SK-N-DZ (cell line): ENCODE measurements at places on chromosomes 2 and 18.

- no peak for DNase-seq
These were observed 111.2 kb upstream of the ID2 start for GRCh38 chr2:8570637-8571036.

DNA sequence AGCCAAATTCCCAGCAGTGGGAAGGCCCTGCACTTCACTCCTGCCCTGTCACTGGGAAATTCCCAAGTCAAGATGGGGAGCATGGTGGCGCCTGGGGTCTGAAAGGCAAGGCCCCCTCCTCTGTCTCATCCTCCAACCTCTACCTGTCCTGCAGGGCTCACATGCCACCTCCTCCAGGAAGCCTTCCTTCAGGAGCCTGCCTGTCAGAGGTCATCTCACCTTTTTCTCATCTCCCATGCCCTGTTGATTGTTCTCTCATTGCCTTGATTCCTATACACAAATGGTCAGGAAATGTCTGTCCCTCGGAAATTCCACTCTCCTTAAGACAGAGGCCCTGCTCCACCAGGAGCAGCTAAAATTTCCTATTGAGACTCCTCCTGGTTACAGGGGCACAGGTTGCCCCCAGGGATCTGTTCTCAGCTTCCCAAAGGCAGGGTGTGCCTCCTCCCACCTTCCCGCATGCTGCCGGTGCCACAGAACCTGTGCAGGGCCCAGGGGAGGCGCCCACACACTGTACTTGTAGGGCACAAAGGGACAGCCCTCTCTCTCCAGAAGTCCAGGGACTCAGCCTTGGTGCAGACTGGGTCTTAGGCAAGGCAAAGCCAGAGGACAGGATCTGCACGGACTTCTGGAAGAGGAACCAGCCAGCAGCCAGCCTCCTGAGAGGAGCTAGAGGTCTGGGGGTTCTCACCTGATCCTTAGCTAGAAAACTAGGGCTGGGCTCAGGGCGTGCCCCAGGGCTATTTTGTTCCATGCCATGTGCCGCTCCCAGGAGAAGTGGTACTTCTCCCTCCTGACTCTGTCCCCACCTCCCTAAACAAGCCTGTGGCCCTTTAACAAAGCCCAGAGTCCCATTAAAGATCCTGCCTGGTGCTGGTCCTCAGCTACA, 12.9 kb downstream of the HES6 start:
- DNase-seq, result no peak

DNA sequence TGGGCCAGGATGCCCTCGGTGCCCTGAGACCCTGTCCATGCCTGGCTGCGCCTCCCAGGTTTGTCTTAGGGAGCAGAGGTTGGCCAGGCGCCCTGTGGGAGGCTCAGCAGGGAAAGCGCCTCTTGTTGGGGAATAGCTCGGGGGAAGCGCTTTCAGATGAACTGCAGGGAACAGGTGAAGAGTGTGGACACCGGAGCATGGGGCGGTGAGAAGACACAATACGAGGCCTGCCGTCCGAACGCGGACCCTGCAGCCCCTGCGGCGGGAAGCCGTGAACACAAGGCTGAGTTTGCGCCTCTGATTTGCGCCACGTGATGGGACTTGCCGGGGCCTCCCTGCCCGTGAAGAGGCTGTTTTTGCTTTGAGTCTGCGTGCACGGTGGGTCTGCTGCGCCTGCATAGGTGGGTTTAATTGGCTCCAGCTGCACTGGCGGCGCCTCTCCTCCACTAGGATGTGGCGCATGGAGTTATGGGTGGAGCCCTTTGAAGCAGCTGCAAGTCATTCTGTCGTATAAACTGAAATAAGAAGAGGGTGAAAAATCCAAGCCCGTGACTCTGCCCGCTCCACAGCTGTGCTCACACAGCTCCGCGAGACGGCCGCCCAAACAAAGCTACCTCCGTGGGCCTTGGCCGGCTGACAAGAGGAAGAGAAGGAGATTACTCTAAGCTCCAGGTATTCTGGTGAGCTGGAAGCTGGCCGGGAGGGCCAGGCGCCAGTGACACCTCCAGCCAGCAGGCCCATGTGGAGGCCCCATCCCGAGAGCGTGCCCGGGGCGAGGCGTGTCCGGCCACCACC, 103.5 kb upstream of the CTDP1 start:
- peak; percentile 70 for DNase-seq

DNA sequence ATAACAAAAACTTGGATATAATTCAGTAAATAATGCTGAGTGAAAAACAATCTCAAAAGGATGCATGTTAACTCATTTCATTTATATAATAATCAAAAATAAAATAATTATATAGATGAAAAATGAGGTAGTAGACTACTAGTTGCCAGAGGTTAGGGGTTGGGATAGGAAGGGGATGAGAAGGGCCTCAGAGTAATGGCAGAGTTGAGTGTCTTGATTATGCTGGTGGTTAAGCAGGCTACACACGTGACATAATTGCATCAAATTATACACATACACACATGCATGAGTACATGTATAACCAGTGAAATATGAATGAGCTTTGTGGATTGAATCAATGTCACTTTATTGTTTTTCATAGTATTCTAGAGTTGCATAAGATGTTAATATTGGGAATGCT, 201.0 kb downstream of the RIT2 start:
- DNase-seq, result no peak

DNA sequence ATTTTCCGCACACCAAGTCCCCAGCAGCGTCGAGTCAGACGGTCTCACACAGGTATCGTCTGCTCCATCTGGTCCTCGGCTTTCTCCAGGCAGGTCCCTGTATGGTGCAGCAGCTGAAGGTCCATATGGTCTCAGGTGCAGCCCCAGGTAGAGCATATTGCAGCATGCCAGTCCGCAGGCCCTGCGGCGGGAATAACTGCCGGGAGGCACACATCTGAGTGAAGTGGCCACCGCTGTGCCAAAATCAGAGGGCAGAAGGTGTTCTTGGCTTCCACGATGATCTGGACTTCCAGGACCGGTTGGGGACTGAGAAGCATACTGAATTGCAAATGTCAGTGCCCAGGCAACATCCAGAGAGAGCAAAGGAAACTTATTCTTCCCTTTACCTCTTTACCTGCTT, 320.3 kb downstream of the RNF144A start:
- no peak for DNase-seq

DNA sequence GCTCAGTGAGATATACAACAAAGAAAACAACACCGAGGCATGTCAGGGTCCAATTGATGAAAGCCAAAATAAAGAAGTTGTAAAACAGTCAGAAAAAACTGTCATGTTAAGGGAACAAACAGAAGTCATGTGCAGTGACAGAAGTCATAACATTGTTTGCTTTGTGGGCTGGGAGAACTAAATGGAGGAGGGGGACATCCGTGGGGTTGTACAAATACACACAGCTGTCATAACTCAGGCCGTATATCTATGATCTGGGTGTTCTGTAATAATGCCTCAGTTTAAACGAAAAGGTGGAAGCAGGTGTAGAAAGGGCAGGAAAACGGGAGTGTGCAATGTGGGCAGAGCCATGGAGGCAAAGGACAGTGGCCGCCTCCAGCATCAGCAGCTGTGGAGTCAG, 27.3 kb downstream of the TIMM21 start:
- no peak for DNase-seq

DNA sequence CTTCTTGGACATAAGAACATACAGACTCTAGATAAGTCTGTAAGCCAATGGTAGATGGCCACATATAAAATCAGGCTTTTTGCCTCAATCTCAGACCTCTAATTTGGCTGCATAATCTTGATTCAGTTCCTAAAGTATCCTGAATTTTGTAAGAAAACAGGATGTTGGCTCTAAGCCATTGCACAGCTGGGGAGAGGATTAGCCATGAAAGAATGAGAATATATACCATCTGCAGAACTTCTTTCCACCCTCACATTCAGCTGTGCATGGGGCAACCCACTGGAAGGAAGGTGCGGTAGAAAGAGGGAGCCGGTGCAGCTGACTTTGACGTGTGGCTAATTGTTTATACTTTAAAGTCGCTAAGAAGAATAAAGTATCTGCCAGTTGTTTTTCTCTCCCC, 1061.6 kb upstream of the FAM98A start:
- no peak for DNase-seq

- DNase-seq, result peak; percentile 45
These were observed 160.0 kb upstream of the MYO3B start for GRCh38 chr2:170017860-170018532.

DNA sequence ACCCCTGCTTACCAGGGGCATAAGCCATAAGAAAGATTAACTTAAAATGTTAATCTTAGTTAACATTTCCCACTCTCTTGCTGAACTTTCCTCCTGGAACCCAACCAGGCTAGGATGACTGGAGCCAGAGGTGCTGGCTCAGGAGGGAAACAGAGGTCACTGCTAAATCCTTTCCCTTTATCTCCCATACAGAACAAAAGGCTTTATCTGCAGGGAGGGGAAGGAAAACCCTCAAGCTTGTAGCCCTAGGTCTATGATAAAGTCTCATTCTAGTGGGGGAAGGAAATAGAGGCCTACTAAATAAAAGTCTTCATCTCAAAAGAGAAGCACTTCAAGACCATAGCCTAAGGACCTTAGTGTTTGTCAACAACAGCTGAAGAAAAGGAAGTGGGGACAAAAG, 18.6 kb downstream of the HIBCH start:
- DNase-seq, result no peak

- no peak for DNase-seq
These were observed 3.3 kb upstream of the DES start for GRCh38 chr2:219414857-219415256.

GRCh38 chr2:7539077-7539476, 621.9 kb downstream of the RNF144A start:
- no peak for DNase-seq

GRCh38 chr2:198545411-198545810, 741.0 kb downstream of the PLCL1 start:
- DNase-seq, result no peak

- no peak for DNase-seq
These were observed 78.3 kb upstream of the ODC1 start for GRCh38 chr2:10526281-10527000.

DNA sequence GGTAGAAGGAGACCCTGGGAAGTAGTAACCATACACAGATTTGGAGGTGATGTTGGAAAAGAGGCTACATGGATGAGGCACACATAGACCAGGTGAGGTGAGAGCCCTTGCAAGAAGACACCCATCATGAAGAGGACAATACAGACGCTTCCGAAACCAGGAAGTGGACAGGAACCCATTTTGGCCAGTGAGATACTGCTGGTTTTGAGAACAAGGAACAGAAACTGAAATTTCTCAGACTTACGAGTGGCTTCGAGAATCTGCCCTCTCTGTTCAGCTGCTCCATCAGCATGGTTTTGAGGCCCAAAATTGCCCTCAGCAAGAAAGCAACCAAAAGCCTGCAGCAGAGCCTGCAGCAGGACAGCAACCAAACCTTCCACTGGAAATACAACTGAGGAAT, 479.1 kb upstream of the NRXN1 start:
- DNase-seq, result no peak

DNA sequence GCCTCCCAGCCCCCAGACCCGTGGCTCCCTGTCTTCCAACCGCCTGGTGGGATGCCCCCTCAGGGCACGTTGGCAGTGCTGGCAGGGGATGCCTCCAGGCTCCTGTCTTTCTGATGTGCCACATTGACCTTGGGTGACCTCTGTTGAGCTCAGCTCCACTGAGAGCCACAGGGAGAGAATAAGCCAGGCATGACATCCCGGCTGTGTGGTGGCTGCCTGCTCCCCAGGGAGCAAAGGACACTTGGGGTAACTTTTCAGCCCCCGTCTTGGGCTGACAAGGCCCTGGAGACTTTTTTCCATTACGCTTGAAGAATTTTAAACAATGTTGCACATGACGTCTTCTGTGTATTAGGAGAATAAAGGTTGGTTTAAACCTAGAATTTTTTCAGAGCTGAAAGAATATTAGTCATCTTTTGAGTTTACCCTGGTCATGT, 246.0 kb downstream of the TSN start:
- no peak for DNase-seq

- DNase-seq, result no peak
These were observed 193.8 kb downstream of the SLC8A1 start for GRCh38 chr2:40258135-40258457.

GRCh38 chr2:194003911-194004310, 1653.1 kb upstream of the SLC39A10 start:
- DNase-seq, result no peak

GRCh38 chr2:41920181-41920580, 127.6 kb upstream of the PKDCC start:
- DNase-seq, result no peak

- no peak for DNase-seq
These were observed 3.3 kb downstream of the TWSG1 start for GRCh38 chr18:9337873-9338272.

DNA sequence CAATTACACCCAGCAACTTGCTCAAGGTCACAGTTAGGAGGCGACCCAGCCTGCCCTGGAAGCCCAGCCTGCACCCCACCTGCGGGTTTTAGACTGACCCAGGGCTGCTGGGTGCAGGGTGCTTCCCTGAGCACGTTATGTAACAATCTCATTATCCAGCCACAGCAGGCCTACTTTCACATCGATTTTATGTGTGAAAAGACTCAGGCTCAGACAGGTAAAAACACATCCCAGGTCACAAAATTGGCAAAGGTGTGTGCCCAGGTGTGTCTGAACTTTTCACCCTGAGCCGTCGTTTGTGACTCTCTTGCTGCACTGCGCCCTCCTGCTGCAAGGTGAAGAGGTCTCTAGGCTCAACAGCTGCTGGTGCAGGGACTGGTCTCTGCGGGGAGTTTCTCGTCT, 668.2 kb upstream of the HS6ST1 start:
- DNase-seq, result no peak

- no peak for DNase-seq
These were observed 20.1 kb upstream of the ACMSD start for GRCh38 chr2:134818321-134818720.

DNA sequence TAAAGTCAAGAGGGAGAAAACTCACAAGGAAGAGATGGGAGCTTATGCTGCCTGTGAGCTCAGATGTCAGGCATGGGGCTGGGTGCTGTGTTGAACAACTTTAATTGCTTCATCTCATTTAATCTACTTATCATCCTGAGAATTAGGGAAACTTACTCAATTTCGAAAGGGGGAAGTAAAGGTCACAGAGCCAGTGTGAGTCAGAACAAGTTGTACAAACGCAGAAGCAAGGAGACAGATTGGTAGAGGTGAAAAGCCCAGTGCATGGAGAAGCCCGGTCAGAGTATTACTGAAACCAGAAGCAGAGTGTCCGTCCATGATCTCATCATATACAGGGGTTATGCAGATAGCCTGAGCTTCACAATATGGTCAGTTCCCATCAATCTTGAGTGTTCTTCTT, 281.1 kb upstream of the POU3F3 start:
- no peak for DNase-seq

- DNase-seq, result no peak
These were observed 472.6 kb upstream of the NETO1 start for GRCh38 chr18:73340135-73340977.

DNA sequence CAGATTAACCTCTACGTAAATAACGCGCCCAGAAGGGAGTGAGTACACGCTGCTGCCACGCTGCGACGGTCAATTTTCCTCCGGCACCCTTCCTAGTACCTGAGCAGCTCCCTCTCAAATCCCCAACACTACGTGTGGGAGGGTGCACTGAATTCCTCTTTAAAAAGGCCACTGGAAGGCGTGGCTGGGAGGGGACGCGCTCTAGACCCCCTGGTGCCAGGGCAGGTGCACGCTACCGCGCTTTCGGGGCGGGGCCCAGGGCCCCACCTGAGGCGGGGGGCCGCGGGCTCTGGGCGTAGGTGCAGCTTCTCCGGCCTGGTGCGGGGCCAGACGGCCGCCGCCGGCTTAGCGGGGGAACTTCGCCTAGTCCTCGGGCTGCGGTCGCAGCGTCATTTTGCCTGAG, 668 bp upstream of the ANKRD12 start:
- peak; percentile 38 for DNase-seq
